SHP77 (cell line): ENCODE measurements at places on chromosomes 4 and X.
A peak's percentile ranks its signal among the peaks of the same experiment; 100 is the strongest.

DNA sequence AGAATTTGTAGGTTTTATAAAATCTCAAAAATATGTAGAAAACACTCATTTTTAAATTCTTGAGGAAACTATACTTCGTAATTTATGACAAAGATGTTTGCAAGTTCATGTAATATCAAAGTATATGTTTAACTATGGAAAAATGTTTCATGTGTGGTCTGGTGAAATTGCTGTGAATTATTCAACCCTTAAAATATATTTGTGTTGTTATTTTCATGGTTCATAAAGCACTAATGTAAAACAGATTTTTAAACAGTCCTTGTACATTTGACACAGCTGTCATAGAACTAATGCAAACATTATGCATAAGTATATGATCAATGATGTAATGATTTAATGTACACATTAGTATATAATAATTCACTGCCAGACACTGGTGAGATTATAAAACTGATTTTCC, 83.1 kb upstream of the ARSJ start:
- no peak for DNase-seq

GRCh38 chr4:112361181-112361791, 64.1 kb downstream of the ALPK1 start:
- no peak for DNase-seq

DNA sequence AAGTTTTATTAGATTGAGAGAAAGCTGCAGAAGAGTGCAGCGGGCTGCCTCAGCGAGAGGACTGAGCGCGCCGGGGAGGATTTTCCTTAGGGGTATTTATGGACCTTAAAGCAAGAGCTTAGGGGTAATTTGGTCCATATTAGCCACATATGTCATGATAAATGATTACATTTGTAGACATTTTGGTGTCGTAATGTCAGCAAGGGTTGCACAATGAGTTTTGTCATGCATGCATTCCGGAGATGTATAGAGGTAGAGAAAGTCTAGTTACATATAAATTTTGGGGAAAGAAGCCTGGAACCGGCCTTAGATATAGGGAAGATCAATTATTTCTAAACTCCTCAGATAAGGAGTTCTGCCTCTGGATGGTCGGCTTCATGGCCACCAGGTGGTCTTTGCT, 10.0 kb downstream of the MGST2 start:
- DNase-seq, result no peak

DNA sequence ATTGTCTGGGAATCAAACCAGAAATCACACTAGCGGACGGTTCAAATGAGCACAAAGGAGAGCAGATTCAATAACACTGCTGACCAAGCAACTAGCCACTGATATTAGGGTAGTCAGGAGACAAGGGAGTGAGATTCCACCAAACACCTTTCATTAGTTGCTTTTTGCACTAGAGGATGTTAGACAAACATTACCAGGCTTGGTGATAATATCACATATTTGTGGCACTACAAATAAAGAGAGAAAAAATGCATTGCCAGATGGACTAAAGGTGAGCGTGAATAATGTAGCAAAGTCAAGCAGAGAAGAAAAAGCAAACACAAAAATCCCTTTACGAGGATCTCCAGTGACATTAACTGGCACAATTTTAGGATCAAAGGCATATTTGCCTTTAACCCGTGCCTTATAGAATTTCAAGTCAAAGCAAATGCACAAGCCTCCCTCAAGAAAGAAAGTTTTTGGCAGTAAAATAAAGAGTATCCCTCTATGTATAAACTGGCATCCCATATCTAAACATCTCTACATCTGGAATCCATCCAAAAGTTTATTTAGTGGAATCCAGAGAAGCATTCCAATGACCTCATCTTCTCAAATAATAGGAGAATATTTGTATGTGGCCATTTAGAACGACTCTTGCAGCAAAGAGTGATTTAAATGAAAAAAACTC, 290.9 kb downstream of the KCTD8 start:
- DNase-seq, result no peak

DNA sequence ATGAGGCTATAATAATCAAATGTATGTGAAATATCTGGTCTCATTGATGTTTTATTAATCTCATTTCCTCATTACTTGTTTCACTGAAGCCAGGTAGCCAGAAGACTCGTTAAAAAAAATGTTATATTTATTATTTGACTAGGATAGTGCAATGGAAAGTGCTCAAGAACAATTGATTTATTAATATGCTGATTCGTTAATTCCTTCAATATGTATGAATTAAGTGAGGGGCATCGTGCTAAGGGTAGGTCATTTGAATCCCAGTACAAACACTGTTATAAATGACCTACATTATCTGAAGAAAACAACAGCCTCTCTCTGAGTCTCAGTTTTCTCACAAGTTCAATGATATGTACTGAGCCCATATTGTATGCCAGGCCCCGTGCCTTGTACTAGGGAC, 214.2 kb upstream of the GPRIN3 start:
- DNase-seq, result no peak

DNA sequence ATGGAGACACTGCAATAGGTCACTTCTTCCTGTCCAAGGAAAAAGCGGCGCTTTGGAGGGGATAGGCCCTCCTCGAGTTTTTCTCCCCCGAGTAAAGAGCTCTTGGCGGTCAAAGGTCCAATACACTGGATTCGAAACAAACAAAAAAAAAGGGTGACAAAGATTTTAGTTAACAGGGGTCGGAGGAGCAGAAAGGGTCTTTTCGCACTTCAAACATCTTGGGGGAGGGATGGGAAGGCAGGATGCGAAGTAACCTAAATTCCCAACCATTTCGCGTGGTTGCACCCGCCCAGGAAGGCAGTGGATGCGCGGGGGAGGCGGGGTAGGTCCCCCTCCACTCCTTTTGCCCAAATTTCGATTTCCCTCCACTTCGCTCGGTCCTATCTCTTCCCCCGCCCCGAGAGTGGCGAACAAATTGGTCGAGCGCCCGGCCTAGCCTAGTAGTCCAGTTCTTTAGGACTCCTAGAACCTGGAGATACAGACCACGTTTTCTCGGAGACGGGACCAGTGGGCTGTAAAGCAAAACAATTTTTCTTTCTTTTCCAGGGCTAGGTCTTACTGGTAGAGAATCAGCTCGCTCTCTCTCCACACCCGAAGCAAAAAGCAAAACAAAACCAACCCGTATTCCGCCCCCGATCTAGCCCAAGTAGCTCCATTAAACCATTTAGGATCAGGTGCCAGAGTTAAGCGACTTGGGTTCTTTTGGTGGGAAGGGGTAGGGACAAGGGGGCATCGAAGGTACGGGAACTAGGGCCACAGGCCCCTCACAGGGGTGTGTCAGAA, 2.0 kb upstream of the STAG2 start:
- peak; percentile 3 for DNase-seq

DNA sequence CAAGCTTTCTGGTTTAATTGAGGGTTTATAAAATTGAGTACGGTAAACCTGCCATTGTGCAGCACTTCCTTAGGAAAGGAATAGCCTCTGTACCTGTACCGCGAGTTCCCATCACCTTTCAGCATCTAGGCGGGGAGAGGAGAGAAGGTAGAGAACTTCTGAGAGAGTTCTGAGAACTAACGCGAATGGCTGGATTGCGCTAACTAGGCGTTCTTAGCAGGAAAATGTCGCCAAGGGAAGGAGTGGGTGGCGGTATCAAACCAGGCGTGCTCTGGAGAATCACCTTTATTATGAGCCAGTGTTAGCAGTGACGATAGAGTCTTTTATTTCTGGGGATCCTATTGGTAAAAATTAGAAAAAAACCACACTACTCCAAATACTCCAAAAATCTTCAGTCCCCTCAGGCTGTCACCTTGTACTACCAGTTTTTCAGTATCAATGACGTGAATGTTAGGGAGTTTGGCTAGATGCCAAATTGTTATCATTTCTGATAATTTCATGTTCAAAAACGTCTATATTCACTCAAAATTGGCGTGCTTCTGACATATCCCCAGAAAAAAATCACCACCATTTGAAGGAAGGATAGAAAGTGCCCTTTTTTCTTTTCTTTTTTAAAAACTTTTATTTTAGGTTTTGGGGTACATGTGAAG, 1.4 kb downstream of the UGT8 start:
- DNase-seq, result no peak

- DNase-seq, result no peak
These were observed 33.8 kb downstream of the CRLF2 start for GRCh38 chrX:1178580-1179057.

- peak; percentile 0 for DNase-seq
These were observed 168.1 kb downstream of the VSIG4 start for GRCh38 chrX:65871671-65872311.

GRCh38 chr4:666822-667544, 7.1 kb downstream of the ATP5ME start:
- no peak for DNase-seq

DNA sequence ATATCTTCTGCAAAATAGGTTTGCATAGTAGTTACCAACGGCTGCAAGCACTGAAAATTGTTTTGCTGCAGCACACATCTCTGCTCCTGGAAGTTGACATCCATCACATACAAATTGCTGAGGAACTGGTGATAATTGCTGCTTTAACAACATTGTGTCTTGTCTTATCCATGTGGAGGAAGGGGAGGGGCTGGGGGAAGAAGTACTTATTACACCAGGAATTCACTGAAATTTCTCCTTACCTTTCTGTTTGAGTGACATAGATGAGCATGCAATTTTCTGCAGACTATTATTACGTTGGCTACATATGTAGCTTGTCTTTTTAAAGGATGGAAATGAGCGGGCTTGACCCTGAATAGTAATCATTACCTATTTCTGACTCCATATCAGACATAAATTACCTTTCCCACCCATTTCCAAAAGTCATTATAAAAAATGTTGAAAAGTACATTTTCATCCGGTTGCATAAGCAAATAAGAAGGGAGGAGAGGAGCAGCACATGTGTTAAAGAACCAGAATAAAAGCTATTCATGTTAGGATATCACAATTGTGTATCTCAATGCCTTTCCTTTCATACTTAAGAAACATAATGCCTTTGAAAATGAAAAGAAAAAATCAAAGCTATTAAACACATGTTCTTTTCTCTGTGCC, 1905.6 kb downstream of the PCDH7 start:
- no peak for DNase-seq

DNA sequence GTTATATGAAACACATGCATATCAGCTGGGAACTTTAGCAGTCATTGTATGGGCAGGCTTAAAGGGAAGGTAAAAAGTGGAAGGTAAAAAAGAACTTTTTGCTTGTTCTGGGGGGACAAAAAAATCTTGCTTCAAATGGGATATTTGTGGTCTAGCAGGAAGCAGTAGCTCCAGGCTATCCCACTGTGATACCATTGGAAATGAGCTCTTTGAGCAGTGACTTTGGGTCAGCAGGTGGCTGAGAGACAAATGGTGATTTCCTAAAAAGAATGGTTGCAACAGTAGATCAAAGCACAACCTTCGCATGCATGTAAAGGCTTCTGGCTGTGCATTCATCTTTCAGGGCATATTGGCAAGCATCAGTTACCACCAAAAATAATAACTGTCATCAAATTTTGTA, 106.2 kb downstream of the RS1 start:
- DNase-seq, result no peak

GRCh38 chr4:76279462-76279861, 27.1 kb upstream of the STBD1 start:
- no peak for DNase-seq

DNA sequence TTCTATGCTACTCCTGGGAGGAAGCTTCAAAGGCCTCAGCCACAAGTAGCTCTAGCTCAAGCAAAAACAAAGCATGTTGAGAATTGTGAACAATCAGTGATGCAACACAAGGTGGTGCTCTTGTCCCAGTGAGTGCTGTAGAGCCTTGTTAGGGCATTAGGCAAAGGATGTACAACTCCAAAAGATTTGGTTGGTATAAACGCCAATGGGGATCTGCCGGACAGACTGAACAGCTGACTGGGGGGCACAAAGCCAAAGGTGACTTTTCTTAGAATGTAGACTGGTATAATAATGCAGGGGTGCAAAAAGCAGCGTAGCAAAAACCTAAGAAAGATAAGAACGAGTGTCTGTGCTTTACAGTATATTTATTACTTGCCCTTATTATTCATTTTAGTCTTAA, 62.6 kb upstream of the ALB start:
- peak; percentile 80 for DNase-seq

GRCh38 chr4:94454405-94454804, 2.7 kb downstream of the PDLIM5 start:
- peak; percentile 0 for DNase-seq

DNA sequence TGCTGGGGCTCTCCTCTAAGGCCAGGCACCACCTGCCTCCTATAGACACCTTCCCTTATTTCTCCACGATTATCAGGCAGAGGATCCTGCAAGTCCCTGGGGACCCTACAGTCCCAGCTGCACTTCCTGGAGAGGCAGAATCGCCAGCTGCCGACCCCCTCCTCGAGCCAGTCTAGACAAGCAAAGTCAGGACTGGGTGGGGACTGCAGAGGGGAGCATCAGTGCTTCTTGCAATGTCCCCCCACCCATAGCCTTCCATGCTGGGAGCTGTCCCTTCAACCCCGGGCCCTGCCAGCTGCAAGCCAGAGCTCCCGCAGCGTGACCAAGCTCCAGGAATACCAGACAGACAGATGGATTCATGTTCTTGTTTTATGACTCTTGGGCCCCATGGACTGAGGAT, 1.4 kb upstream of the CRMP1 start:
- no peak for DNase-seq

DNA sequence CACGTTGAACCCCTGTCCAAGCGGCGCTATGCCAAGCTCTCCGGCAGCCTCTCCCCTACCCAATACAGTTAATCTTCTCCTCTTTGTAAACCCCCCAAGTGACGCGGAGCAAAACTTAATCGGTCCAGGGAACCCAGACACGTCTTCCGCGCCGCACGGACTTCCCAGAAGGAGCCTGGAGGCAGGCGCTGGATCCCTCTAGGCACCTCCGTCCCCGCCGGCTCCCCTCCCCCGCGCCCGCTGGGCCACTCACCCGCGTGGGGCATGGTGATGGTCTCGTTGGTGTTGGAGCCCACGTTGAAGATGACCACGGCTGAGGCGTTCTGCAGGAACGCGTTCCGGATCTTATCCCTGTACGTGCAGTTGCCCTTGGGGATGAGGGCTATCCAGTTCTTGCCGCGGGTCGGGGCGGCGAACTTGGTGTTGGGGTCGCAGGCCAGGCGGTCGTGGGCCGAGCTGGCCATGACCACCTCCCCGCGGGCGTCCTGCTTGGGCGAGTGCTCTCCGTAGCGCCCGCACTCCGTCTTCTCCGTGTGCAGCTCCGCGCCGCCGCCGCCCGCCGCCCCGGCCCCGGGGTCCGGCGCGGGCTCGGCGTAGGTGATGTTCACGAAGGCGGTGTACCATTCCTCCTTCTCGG, 1.1 kb downstream of the RNF150 start:
- no peak for DNase-seq

DNA sequence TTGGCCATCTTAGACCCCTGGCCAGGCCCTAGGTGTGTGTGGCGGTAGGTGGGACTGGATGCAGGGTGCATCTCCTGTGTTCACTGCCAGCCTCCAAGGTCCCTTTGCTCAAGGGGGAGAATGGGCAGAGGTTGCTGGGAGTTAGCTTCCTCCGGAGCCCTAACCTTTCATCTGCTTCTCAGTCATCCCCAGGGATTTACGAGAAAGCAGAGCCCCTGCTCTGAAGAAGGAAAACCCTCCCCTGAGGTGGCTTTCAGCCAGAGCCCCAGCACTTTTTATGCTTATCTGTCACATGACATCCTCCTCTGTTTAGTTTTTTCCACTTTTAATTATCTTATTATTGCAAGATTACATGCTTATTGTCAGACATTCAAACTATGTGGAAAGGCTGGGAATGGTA, 44.9 kb upstream of the DDX3X start:
- DNase-seq, result no peak
